ENCODE measurements at places on chromosomes 7 and 10.

- DNase-seq = no peak
Observed at GRCh38 chr10:6958254-6958653, 378.2 kb upstream of the PRKCQ start.

DNA sequence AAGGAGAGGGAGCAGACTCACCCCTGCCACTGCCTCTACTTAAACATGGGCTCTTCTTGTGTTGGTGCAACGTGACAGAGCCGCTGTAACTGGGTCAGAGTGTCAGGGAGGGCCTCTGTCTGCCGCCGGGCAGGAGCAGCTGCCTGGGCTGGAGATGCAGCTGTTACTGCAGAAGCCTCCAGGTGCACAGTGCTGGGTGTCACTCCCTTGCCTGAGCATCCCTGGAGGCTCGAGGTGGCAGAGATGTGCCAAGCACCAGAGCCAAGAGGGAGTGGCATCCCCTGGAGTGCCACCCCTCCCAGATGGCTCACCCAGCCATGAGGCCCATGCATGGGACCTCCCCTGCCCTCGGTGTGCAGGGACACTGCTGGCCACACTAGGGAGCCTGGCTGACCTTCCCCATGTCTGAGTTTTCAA is 145.7 kb downstream of the PRPF18 start:
- no peak for DNase-seq

GRCh38 chr10:92124020-92124419 is 166.9 kb downstream of the CPEB3 start:
- DNase-seq = no peak

- DNase-seq = no peak
Observed at GRCh38 chr10:100504096-100504495, 15.6 kb downstream of the SEC31B start.

DNA sequence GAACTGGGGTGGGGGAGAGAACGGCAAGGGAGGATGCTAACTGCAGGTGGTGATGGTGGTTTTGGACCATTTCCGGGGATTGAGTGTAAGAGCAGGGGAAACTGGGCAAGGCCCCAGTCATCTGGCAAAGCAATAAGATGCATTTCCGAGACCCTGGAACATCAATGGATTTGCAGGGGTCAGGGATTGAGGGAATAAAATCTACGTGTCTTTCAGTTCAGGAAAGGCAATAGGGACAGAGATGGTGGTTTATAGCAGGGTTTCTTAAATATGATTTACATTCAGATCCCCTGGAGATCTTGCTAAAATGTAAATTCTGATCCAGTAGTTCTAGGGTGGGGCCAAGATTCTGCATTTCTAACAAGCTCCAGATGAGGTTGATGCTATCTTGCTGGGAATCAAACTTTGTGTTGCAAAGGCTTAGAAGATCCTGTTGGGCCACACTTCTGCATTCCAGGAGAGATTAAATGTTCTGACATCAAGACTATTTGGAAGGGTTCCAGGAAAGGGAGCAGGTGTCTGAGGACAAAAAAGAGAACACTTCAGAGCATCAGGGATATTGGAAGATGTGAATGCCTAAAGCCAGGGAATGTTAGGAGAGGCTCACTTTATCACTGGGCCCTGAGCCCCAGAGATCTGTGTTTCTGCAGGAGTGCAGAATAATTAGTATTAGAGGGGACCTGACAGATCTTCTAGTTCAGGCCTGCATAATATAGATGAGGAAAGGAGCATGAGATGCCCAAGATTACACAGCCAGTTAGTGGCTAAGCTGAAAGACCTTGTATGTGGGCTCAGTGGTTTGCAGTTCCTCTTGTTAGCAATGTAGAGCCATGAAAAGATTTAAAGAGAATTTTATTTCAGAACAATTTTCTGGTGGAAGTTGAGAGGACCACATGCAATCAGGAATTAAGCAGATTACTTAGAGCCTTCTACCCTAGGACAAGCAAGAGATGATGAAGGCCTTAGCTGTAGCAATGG is 32.4 kb downstream of the BLNK start:
- DNase-seq = no peak

GRCh38 chr10:8104005-8104404 is 49.5 kb downstream of the GATA3 start:
- DNase-seq = no peak

- no peak for DNase-seq
Observed at GRCh38 chr10:85993140-85993539, 373.5 kb downstream of the GRID1 start.

DNA sequence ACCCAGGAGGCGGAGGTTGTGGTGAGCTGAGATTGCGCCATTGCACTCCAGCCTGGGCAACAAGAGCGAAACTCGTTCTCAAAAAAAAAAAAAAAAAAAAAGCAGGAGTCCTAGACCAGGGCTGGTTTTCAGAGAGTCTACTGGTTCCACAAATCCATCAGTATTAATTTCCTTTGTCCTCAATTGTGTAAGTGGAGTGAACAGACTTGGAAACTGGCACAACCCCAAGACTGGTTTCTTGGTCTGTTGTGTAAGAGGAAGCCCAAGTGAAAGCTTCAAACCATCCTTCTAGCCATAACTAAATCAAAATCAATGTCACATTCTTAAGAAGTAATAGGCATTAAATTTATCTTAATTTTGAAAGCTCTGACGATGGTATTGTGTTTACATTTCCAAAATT is 213.6 kb downstream of the DGKI start:
- no peak for DNase-seq

DNA sequence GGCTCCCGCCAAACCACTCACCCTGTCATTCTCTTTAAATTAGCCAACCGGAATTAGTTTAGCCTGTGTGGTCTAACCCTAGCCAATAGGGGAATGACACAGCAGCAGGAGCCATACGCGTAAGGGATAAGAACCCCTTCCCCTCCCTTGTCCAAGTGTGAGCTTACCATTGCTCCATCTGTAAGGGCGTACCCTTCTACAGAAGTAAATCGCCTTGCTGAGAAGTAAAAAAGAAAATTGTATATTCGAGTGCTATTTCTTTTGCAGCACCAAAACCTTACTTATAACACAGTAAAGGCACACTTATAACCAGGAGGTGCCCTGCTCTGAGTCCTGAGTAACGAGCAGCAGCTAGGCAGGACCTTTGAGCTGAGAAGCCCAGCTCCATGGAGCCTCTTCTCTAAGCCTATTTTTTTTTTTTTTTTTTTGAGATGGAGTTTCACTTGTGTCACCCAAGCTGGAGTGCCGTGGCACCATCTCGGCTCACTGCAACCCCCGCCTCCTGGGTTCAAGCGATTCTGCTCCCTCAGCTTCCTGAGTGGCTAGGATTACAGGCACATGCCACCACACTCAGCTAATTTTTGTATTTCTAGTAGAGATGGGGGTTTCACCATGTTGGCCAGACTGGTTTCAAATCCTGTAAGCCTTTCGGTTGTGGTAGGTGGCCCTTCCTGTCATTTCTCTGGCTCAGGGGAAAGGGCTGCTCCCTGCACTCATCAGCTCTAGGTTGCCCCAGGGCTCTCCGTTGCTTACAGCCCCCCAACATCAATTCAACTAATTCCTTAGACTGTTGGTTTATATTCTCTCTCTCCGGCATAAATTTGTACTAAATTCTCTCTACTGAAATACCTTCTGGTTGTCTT is 73.3 kb downstream of the NSUN6 start:
- DNase-seq = no peak

GRCh38 chr7:22305706-22306105 is 51.2 kb downstream of the RAPGEF5 start:
- no peak for DNase-seq

DNA sequence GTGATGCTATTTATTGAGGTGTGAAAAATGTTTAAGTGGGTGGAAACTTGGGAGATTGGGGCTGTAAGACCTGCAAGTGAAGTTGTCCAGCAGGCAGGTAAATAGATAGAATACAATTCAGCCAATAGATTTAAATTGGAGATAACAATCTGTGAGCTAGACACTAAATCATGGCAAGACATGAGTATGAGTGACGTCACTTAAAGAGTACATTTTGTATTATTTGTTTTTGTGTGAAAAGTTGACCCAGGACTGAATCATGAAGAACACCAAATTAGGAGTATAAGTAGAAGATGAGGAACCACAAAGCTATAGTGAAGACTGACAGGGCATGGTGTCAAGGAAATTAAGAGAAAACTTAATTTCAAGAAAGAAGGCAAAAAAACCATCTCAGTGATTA is 249.1 kb upstream of the SEMA3C start:
- no peak for DNase-seq

DNA sequence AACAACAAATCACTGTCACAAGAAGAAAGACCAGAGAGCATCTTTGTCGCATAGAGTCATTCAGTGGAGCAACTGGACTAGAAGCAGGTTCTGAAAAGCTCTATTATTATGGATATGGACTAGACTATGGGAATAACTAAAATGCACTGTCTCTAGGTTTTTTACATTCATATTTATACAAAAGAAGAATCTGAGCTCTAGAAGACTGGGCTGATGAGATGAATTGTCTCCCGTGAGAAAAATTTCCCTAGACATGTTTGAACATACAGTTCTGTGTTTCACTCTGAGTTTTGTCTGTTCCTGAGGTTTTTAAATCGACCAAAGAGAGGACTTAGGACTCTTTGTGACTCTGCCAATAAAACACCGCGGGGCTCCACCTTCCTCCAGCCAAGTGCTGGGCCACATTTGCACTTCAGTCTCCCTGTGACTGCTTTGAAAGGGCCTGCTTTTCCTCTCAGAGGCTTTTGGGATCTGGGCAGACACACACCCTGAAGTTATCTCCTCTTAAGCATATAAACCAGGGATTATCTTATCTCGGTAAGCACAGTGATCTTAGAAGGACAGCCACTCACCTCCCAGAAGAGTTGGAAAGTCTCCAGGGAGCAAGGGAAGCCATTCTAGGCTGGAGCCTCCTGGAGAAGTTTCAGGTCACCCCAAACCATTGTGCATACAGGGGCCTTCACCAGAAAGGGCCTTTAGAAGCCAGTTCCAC is 101.0 kb upstream of the JCAD start:
- peak; percentile 34 for DNase-seq

DNA sequence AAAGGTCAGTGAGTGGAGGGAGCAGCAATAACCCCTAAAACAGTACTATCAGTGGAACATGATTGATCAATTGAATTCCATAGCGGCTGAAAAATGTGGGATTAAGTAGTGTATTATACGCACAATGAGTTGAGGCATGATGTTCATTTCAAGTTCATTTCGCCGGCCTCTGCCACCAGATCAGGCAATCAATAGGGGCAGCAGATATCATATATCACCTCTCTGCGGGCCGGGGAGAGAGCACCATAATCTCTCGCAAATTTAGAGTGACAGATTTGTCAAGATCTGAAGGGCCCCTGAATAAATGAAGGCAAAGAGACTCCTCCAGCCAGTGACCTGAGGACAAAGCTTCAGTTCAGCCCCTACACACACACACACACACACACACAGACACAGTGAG is 58.5 kb downstream of the PAX2 start:
- DNase-seq = no peak
